Stimulated activated CD8-positive, alpha-beta memory T cell treated with anti-CD3 and anti-CD28 coated beads, Interleukin-4, amount 100 ng/mL, for 1 hour (primary cell): ENCODE measurements at places on chromosomes 16 and 17.

GRCh38 chr17:40821536-40821935 is 878 bp downstream of the KRT10 start:
- no peak for DNase-seq

DNA sequence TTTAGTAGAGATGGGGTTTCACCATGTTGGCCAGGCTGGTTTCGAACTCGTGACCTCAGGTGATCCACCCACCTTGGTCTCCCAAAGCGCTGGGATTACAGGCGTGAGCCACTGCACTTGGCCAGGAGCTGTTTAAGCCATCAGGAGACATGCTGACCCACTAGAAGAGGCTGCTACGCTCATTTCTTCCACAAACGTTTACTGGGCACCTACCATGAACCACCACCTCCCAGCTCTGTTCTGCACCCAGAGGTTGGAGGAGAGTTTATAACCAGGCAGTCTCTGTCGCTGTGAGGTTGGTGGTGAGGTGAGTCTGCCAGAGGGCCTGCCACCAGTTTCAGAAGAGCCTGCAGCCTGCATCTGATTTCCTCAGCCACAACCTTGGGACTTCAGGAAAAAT is 51.8 kb downstream of the SF3B3 start:
- no peak for DNase-seq

DNA sequence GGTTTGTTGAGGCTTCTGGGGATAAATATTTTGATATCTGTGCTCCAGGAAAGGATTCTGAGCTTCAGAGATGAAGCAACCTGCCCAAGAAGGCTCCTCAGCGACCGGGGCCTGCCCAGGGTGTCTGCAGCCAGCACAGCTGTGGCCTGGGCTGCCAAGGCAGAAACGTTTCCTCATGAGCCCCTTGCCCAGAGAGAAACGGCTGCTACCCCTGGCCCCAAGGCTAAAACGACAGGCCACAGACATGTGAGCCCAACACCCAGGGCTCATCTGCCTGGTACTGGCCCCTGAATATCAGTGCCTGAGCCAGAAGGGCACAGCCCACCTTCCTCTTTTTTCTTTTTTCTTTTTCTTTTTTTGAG is 45.4 kb upstream of the RASD1 start:
- DNase-seq, result no peak

DNA sequence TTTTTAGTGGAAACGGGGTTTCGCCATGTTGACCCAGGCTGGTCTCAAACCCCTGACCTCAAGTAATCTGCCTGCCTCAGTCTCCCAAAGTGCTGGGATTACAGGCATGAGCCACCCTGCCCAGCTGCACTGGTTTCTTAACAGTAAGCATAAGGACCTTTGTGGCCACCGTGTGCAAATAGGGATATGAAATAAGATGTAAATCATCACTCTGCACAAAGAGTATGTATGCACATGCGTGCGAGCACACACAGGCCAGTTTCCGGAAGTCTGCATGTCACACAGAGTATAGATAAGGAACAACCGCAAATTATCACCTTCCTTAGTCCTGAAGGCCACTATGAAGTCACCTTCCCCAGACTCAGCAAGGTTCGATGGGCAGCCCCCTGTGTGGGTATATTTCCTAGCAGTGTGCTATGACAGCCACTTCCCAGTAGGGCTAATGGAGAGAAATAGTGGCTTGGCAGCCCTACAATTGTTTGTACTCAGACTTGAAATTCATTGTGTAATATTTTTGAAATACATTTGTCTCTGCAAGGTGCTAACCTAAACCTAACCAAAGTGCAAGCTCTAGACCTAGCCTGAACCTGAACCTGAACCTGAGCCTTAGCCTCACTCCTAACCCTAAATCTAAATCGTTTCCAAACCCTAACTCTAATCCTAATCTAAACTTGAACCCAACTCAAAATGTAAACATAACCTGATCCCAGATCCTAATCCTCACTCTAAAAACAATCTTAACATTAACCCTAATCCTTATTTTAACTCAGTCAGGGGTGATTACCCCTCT is 48.4 kb upstream of the SKAP1 start:
- no peak for DNase-seq

- DNase-seq, result no peak
These were observed at the start of gene MYOCD for GRCh38 chr17:12665263-12666210. TSS of gene MYOCD (plus strand) at chr17:12665890. CDS start at chr17:12666189, 299 bp downstream.

DNA sequence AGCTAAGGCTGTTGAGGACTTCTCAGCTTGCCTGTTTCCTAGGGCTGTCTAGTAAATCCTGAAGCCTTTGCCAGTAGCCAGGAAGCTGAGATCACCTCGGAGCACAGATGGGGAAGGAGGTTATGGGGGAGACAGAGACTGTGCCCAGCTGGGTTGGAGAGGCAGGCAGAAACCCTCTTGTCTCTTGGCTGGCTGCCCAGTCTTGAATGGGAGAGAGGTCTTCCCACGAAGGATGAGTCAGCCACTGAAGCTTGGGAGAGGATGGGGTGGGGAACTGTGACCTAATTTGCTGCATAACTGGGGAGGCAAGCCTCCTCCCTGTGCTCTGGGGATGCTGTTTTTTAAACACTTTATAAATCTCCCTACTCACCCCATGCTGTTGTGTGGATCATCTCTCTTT is 69.8 kb downstream of the SHISA9 start:
- no peak for DNase-seq

DNA sequence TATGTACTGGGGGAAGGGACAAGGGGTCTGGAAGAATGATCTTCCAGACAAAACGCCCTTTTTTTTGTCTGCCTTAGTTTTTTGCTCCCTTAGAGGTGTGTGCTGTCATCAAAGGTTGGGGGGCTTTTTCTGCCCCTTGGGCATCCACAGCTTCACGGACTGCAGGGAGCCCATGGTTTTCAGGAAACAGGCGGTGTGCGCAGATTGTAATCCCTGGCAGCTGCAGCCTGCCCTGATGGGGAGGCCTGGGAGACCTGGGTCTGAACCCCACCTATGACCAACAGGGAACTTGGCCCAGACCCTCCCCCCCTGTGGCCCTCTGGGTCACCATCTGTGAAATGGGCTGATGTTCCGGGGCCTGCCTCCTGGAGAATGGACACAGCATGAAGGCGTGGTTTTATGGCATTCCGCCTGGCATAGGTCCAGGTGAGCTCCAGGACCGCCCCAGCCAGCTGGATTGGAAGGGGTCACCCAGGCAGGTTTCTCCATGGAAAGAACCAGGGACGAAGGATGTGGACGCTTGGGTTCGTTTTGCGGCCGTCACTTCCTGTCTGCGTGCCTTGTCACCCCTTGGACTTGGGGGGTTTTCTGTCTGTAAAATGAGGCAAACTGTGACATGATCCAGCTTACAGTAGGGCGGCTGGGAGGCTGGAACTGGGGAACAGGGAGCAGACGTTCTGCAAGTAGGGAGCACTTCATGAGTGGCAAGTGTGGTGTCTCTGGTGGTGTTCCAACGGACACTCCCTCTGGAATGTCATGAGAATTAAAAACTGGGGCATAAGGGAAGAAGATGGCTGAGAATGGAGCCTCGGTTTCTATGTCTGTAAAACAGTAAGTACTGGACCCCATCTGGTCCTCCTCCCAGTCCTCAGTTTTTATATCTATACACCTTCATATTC is 1.5 kb downstream of the CPNE2 start:
- no peak for DNase-seq

DNA sequence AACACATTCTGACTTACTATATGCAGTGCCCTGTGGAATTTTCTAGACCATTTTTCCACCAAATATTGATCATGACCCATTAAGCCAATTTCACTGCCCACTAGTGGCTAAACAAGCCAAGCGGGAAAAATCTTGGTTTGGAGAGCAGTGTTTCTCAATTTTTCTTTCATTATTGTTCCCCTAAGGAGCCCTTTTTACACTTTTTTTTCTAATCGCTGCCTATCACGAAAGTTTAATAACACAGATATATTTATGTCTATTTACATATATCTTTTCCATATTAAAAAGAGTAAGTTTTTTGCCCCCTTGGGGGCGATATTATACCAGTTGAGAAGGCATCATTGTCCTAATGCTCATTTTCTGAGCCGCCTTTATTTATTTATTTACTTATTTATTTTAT is 10.8 kb upstream of the TLCD3B start:
- DNase-seq, result no peak

GRCh38 chr16:72788269-72788809 is 259.6 kb downstream of the ZFHX3 start:
- DNase-seq, result no peak

DNA sequence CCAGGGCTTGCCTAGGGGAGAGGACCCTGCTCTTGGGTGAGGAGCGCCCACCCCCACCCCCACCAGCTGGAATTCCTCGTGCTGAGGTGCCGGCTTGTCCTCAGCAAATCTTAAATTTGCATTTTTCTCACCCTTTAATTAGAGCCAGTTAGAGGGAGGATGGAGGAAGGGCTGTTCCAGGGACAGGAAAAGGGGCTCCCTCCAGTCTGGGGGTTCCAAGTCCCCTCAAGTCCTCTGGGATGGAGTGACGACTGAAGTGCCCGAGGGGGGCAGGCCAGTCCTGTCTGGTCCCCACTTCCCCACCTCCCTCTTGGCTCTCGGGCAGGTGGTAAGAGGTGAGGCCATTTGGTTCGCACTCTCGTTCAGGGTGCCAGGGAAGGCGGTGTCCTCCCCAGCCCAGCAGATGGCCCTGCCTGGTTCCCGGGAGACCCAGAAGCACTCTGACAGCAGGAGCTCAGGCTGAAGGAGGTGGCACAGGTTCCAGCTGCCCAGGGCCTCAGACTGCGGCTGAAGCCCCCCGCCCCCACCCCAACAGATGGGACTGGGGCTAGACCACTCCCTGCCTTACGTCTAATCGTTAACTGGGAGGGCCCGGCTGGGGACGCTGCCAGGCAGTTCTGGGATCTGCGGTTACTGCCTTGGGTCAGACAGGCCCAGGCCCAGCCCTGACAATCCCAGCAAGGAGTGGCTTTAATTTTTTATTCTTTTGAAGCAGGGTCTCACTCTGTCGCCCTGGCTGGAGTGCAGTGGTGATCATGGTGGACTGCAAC is 2.2 kb downstream of the RAB26 start:
- DNase-seq, result no peak

GRCh38 chr17:70390049-70390448 is 220.7 kb downstream of the KCNJ2 start:
- DNase-seq, result no peak

GRCh38 chr17:37067555-37068111 is 118.9 kb downstream of the AATF start:
- no peak for DNase-seq

- DNase-seq, result no peak
These were observed 37.7 kb upstream of the RHBDL3 start for GRCh38 chr17:32227910-32228309.

DNA sequence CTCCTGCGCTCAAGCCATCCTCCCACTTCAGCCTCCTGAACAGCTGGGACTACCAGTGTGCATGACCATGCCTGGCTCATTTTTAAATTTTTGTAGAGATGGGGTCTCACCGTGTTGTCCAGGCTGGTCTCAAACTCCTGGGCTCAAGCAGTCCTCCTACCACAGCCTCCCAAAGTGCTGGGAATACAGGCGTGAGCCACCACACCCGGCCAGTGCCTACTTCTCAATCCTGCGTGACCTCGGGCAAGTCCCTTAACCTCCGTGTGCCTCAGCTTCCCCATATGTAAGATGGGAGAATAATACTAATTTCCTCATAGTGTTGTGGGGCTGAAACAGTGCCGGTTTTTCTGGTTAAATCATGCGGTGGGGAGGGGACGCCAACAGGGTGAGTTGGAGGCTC is 143.5 kb upstream of the CIBAR2 start:
- no peak for DNase-seq

GRCh38 chr16:7315813-7316212 is 16.8 kb upstream of the RBFOX1 start:
- DNase-seq, result no peak

- no peak for DNase-seq
These were observed 6.8 kb downstream of the GABARAPL2 start for GRCh38 chr16:75572864-75573542.

- no peak for DNase-seq
These were observed 66.4 kb downstream of the HELZ start for GRCh38 chr17:67178555-67178954.

- DNase-seq, result no peak
These were observed 115.3 kb downstream of the OR1D5 start for GRCh38 chr17:2947996-2948550.

DNA sequence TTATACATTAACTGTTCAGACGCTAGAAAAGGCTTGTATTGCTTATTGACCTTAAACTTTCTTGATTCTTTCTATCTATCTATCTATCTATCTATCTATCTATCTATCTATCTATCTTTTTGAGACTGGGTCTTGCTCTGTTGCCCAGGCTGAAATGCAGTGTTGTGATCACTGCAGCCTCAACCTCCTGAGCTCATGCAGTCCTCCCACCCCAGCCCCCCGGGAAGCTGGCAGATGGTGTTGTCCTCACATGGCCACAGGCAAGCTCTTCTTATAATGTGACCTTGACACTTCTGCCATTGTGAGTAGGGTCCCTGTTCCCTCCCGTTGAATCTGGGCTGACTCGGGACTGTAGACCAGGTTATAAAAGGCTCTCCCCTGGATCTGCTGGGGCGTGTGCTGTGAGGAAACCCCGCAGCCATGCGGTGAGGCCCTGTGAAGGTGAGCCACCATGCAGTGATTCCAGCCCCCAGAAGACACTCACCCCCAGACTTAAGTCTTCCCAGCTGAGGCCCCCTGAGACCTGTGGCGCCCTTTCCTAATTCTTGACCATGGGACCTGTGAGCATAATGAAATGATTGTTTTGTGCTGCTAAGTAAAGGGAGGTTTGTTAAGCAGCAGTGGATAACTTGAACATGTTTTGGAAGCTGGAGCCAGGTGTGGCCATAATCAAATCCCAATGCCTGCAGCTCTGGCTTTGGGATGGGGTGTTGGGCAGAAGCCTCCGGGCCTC is 54.3 kb downstream of the RPTOR start:
- no peak for DNase-seq

- no peak for DNase-seq
These were observed 8.2 kb upstream of the RPL27 start for GRCh38 chr17:42989726-42990652.

DNA sequence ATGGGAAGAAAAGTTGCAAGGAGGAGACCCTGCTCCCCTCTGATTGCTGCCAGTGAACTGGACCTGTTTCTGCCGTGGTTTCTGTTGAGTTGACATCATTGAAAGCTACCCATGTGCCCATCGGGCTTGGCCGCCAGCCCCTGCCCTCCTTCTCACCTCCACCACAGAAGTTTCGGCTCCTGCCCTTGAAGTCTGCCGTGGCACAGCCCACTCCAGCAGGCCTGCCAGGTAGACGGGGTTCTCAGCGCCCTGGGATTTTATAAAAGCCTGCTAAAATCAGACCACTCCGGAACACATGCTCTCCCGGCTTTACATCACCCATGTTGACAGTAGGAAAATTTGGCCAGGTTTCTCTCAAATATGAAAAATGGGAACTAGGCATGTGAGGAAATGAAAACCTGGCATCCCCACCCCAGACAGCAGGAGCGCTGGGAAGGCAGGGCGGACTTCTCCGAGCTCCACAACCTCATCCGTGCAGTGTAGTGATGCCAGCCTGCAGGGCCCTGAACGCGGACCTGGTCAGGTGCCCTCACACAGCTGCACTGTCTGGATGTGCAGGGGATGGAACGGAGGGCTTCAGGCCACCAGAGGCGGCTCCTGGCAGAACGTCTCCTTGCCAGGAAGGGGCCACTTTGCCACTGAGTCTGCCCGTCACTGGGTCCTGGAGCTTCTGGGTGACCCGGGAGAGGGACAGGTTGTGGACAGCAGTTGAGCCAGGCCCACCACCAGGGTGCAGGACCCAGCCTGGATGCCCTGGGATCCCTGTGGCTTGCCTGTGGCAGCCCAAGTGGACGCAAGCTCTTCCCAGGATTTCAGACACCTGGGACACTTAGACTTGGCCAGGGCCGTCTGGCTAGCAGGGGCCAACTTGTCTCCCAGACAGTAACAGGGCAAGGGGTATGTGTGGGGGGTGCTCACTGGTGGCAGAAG is 6.9 kb upstream of the GSE1 start:
- no peak for DNase-seq

- no peak for DNase-seq
These were observed 393.4 kb downstream of the HAPSTR1 start for GRCh38 chr16:9484881-9485280.

- DNase-seq, result no peak
These were observed 119.2 kb downstream of the PITPNC1 start for GRCh38 chr17:67496286-67496685.
